ENCODE measurements at places on chromosomes 5 and 9.

- no peak for DNase-seq
Measured at GRCh38 chr9:17734674-17735073, 155.8 kb downstream of the SH3GL2 start.

- no peak for DNase-seq
Measured at GRCh38 chr9:36113999-36114398, 22.5 kb upstream of the GLIPR2 start.

GRCh38 chr9:1771094-1771789, 243.9 kb upstream of the SMARCA2 start:
- DNase-seq = no peak

- no peak for DNase-seq
Measured at GRCh38 chr9:135479469-135480052, at the start of gene PPP1R26. PPP1R26 (plus strand) TSS chr9:135479782; CDS start chr9:135484511, 4,729 bp downstream.

DNA sequence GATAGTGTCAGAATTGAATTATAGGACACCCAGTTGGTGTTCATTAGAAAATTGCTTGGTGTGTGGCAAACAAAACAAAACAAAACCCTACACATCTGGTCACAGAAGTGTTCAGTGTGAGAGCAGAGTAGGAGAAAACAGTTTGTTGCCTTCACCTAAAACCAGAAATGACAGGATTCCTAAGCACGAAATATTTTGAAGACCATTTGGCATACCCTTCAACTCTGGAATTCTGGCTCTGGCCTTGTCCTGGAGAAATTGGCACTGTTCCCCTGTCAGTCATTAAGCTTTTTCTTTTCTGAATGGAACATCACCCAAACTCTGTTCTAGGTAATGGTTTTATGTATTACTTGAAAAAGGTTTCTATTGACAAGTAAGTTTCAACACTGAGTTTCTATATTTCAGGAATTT, 110.2 kb upstream of the PCA3 start:
- DNase-seq = no peak

DNA sequence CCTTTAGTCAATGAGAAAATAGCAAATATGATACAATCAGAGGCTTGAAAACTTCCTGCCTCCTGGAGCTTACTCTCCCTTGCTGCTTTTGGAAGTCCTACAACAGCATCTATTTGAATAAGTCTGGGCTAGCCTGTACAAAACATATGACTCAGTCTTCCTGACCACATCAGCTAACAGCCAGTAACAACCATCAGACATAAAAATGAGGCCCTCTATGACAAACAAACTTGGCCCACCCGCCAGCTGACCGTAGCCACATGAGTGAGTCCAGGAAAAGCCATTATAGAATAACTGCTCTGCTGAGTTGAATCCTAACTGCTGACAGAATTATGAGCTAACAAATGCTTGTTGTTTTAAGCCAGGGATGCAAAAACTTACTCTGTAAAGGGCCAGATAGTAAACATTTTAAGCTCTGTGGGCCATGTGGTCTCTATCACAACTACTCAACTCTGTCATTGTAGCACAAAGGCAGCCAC, 347.6 kb downstream of the PTPRD start:
- no peak for DNase-seq

Data from tibial nerve (tissue), 4 donors.